ENCODE measurements at places on chromosomes 16 and 17.

- no peak for ATAC-seq
These were observed 36.4 kb upstream of the MED13 start for GRCh38 chr17:62101515-62101914.

- ATAC-seq: no peak
These were observed 45.3 kb upstream of the ZCCHC14 start for GRCh38 chr16:87538160-87538559.

DNA sequence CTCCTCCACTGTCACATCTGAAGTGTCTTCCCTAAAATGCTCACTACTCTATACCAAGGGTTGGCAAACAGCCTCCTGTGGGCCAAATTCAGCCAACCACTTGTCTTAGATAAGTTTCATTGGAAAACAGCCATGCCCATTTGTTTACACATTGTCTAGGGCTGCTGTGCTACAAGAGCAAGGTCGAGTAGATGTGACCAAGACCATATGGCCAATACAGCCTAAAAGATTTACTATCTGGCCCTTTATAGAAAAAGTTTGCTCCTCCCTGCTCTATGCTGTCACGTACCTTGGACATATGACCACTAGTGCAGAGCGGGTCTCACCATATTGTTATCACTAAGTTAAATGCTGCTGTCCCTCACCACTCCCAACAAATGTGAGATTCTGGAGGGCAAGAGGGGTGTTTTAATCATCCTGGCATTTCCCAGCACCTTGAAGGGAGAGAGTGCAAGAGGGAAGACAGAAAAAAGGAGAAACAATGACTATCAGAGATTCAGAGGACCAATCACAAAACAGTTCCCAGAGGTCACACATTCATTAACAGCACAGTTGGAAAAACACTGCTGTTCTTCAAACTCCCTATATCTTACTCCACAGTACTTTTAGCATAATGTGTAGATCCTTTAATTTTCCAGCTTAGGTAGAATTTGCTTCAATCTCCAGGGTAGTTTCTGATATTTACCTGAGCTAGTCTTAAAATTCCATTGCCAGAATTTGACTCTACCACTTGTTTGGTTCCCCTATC lies 13.2 kb downstream of the LSM12 start:
- no peak for ATAC-seq

DNA sequence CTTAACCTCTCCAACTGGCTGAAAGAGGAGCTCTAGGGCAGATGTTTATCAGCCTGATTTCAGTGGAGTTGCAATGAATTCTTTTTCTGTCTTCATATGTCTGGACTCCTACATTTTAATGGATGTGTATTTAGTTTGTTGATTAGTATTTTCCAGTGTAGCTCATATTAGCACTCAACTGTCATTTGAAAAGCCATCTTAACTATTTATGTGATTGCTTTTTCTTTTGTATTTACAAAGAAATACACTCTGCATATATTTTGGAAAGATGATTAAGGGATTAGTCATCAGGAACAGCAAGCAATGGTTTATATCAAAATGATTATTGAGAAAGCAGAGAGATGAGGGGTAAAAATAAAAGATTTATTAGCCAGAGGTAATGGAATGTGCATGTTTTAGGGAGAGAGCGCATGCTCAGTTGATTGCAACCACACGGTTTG lies 71.1 kb downstream of the WWOX start:
- ATAC-seq: no peak

- peak; percentile 92 for ATAC-seq
These were observed 324.7 kb downstream of the SEC14L1 start for GRCh38 chr17:77465358-77466041.

DNA sequence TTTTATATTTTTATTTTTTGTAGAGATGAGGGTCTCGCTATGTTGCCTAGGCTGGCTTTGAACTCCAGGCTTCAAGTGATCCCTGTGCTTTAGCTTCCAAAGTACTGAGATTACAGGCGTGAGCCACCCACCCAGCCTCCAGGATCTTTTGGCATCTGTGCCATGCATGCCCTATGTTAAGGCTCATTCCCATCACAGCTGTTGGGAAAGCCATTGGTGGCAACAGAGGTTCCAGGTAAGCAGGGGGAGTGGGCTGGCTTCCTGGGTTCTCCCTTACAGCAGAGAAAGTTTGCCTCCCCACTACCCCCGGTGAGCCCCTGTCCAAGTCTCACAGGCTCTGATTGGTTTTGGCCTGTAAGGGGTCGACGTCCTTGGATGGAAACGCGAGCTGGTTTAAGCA lies 8.9 kb upstream of the MRTFB start:
- ATAC-seq: no peak

GRCh38 chr17:27783440-27784350 lies 16.6 kb downstream of the NOS2 start:
- ATAC-seq: no peak

GRCh38 chr16:70740914-70741782 lies 55.3 kb upstream of the MTSS2 start:
- no peak for ATAC-seq

GRCh38 chr17:7380855-7381683 lies at the start of gene TNK1:
TNK1 (plus strand) TSS chr17:7381089; CDS start chr17:7382927, 1,838 bp downstream.
- ATAC-seq: no peak

DNA sequence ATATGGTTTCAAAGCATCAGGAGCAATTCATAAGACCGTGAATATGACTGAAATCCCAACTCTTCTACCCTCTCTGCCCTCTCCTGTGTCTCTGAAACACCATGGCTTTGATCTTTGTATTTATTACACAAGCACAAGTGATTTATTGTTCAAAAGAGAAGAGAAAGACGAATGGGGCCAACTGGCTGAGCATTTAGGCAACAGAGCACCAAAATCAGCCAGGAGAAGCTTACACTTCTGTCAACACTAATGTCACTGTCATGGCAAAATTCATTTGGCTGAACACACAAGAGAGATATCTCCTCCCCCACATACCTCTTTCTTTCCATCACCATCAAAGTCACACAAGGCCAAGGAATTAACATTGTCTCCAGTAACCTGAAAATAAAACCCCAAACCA lies 9.3 kb downstream of the BBS2 start:
- no peak for ATAC-seq

DNA sequence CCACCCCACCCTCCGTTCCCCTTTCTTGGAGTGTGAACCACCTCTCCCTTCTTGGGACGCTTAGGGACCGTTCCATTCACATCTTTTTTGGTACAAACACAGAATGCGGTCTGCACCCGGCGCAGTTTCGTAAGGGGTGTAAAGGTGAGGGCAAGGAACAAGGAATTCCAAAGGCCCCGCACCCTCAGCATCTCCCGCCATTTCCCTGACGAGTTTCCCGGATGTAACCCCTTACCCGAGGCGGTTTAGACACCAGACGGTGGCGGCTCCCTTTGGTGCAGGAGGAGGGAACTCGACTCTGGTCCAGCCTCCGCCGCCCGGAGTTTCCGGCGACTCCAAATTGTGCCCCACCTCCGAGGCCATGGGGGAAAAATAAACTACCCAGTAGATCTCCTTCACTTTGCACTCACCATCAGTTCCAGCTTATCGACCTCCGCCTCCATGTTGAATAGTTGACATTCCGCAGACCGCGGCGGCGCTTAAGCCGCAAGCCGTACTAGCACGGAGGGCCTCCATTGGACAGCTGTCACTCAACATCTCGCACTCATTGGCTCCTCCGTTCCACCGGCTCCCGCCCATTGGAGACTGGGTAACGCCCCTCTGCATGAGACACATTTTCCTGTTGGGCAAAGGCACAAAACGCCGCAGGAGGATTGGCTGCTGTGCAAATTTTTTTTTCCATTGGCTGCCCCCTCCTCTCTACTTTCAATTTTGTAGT lies at the start of gene SKA2:
Gene SKA2 (minus strand): TSS at position 466 of the 718 bp plus-strand sequence. CDS start 23 bp downstream, at position 443.
- ATAC-seq: peak; percentile 95

DNA sequence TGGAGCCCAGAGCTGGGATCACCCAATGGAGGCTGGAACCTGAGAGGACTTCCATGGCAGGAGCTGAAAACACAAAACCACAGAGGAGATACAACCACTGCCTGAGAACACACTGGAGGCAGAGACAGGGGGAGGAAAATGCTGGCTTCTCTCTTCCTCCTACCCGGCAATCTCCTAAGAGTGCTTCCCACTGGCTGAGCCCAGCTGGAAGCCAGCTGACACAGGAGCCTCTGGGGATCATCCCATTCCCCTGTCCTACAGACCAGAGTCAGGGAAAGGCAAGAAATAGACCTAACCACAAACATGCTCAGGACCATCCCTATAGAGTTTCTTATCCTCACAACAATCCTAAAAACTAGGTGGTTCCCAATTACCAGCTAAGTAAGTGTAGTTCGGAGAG lies 112.4 kb upstream of the CDH5 start:
- ATAC-seq: no peak

DNA sequence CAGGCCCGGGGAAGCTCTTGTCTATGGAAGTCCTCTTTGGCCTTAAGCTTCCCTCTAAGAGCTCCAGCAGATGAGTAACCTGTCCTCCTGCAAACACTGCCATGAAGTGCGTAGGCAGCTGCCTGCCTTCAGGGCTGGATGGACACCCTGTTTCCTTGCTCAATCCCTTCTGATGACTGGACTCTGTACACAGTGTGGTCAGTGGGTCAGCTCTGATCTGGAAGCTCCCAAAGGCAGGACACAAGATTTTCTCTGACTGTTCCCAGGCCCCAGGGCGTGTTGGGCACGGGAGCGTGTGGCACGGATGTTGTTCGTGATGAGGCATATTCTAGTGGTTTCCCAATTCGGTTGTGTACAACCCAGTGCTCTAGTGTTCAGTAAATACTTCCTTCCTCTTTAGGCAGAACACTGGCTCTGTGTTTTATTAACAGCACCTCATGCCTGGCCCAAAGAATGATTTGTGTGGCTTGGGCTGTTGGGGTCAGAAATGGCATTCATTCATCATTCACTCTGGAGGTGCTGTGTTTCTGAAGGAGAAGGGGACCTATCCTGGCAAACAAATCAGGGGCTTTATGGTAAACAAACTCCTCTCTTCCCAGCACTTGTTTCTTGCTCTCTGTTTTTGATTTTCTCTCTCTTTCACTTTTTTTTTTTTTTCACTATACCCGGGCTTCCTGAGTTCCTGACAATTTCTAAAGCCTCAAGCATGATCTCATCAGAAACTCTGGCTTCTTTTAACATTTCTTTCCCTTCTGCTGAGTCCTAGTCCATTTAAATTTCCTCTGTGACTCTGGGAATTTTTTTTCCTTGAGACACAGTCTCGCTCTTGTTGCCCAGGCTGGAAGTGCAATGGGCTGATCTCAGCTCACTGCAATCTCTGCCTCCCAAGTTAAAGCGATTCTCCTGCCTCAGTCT lies 12.0 kb upstream of the RNF157 start:
- peak; percentile 95 for ATAC-seq

GRCh38 chr17:8503807-8504206 lies 68.1 kb downstream of the NDEL1 start:
- ATAC-seq: no peak

GRCh38 chr17:76968707-76969597 lies 100.7 kb downstream of the MGAT5B start:
- ATAC-seq: peak; percentile 92

DNA sequence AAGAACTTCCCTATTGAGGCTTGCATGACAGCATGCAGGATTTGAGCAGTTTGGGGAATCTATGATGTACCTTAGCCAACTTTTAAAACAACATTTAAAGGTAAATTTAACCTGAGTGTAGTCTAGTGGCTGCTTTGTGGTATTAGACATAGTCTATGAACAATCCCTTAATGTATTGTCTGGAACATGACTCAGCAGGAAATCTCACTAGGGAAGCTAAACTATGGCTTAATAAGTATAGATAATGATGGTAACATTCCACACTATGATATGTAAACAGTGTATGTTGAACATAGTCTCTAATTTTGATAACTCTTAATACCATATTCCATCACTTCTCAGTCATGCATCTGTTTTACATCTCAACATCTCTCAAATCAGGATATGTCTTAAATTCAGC lies 52.1 kb upstream of the SLC12A3 start:
- ATAC-seq: no peak

GRCh38 chr16:23896832-23897821 lies 61.3 kb downstream of the PRKCB start:
- ATAC-seq: peak; percentile 71

GRCh38 chr17:51335883-51336822 lies 75.8 kb downstream of the UTP18 start:
- ATAC-seq: no peak

- no peak for ATAC-seq
These were observed 24.0 kb downstream of the TMC6 start for GRCh38 chr17:78104540-78104941.

- ATAC-seq: no peak
These were observed 10.6 kb downstream of the TSC2 start for GRCh38 chr16:2058420-2058819.

- no peak for ATAC-seq
These were observed 83.6 kb downstream of the C16orf78 start for GRCh38 chr16:49457196-49457595.

- ATAC-seq: no peak
These were observed 18.3 kb downstream of the KRT12 start for GRCh38 chr17:40848583-40849235.

- ATAC-seq: no peak
These were observed 6.9 kb upstream of the DBNDD1 start for GRCh38 chr16:90026135-90026534.

DNA sequence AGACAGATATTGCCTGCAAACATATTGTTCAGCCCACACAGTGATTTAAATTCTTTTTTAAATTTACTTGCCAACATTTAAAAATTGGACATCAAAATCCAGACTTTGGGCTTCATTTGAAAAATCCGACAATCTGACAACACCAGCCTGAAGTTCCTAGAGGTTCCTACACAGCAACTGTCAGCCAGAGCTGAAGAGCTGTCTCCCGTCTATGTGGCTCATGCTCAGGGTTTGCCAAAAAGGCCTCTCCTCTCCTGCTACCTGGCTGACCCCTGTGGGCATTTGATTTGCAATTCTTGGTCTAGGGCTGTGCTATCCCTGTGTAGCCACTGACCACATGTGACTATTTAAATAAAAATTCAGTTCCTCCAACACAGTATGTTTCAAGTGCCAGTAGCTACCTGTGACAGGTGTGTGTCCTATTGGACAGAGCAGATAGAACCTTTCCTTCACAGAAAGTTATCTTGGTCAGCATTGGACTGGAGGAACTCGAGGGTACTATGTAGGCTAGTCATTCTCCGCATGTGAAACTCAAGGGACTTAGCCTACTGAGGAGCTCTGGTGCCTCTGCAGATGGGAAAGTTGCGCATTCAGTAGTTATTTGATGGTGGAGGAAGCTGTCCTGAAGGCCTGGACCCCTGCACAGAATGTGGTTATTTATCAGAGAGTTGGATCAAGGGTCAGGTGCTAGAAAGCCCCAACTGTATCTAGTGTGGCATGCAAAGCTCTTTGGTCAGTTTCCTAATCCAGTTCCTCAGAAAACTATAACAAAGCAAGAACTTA lies 2.7 kb downstream of the LYRM1 start:
- ATAC-seq: no peak

DNA sequence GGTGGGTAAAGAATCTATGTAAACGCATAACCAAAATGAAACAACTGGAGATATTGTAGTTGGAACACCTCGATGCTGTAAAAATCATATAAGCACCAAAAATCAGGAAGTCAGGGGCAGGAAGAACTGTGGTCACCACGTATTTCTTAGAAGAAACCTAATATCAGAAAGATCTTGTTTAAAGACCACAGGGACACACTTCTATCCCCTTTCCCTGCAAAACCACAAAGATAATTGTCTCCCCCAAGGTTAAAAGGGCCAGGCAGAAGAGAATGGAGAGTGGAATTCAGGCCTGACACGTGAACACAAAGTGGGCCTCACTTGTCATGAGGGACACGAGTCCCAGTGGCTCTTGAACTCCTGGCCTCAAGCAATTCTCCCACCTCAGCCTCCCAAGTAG lies 68.1 kb downstream of the GSG1L start:
- no peak for ATAC-seq
